ENCODE measurements at places on chromosomes 5 and 9.
A peak's percentile ranks its signal among the peaks of the same experiment; 100 is the strongest.

GRCh38 chr5:59418808-59419207 is 474.7 kb downstream of the PDE4D start:
- no peak for DNase-seq

GRCh38 chr5:74138721-74139120 is 501.8 kb downstream of the ENC1 start:
- no peak for DNase-seq

DNA sequence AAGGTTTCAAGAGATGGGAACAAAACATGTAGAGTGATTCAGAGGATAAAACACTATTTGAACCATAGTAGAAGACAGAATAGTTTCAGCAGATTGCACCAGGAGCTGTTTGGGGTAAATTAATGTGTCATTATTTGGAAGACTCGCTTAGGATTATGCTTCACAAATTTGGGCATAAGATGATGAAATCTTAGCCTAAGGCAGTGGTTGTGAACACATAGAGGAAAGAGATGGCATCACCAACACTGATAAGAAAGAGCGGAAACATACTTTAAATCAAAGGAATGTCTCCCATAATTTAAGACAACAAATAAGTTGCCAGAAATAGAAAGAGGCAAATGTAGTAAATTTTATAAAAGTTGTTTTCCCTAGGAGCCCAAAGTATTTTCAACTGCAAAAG is 66.1 kb upstream of the TBCA start:
- peak; percentile 11 for DNase-seq

- no peak for DNase-seq
Observed at GRCh38 chr5:152883066-152883775, 478.1 kb upstream of the NMUR2 start.

- DNase-seq, result peak; percentile 47
Observed at GRCh38 chr9:96618209-96619123, 1.2 kb downstream of the CDC14B start.

- DNase-seq, result no peak
Observed at GRCh38 chr5:114346181-114346580, 15.7 kb upstream of the KCNN2 start.
